ENCODE measurements at places on chromosomes 12 and 14.

GRCh38 chr12:127077262-127078045 is 1189.5 kb upstream of the TMEM132C start:
- no peak for DNase-seq

DNA sequence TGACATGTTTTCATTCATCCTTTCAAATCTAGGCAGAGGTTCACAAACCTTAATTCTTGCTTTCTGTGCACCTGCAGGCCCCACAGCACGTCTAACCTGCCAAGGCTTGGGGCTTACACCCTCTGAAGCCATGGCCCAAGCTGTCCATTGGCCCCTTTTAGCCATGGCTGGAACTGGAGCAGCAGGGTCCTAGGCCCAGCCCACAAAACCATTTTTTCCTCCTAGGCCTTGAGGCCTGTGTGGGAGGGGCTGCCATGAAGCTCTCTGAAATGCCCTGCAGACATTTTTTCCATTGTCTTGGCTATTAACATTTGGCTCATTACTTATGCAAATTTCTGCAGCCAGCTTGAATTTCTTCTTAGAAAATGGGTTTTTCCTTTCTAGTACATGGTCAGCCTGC is 547.5 kb downstream of the KCNH5 start:
- no peak for DNase-seq

- DNase-seq: no peak
Measured at GRCh38 chr12:68414988-68415387, 82.8 kb upstream of the MDM1 start.

- DNase-seq: no peak
Measured at GRCh38 chr12:10031771-10032175, 1.3 kb downstream of the CLEC9A start.

DNA sequence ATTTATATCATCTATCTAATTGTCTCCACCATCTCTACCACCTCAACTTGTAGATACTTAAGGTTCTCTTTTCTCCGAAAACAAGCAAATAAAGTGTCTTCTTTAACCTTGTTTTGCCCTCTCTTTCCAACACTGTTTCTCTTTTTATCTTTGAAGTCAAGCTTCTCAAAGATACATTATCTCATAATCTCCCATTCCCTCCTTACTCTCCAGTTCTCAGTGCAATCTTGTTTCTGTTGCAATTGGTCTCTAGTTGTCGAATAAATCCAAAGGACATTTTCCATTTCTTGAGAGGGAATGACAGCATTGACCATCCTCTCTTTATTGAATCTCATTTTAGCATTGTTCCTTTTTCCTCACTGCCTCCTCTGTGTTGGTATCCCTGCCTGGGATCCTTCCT is 383.3 kb downstream of the SOX5 start:
- no peak for DNase-seq

GRCh38 chr12:8629486-8630033 is 16.9 kb upstream of the AICDA start:
- no peak for DNase-seq

- no peak for DNase-seq
Measured at GRCh38 chr12:119227292-119227691, 48.6 kb downstream of the HSPB8 start.

GRCh38 chr12:57340104-57340503 is 89.1 kb upstream of the STAC3 start:
- no peak for DNase-seq

- DNase-seq: no peak
Measured at GRCh38 chr12:110340706-110341105, 59.7 kb downstream of the ATP2A2 start.

- no peak for DNase-seq
Measured at GRCh38 chr12:3603576-3603975, 112.6 kb downstream of the PRMT8 start.

DNA sequence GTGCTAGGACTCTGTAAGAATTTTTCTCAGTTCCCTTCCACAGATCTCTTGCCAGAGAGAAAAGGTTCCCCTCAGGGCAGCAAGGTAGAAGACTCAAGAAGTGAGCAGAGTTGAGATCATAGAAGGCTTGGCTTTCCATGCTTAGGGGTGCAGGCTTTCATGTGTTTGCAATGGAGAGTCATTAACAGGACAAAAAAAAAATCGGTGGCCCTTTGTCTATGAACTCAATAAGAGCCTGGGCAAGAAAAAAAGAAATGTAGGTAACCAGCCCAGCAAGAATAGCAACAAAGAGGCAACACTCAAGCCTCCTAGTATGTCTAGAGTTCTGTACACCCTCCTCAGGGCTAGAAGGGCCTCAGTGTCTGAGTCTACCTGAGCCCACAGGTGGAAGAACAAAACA is 23.4 kb upstream of the LRP6 start:
- no peak for DNase-seq

DNA sequence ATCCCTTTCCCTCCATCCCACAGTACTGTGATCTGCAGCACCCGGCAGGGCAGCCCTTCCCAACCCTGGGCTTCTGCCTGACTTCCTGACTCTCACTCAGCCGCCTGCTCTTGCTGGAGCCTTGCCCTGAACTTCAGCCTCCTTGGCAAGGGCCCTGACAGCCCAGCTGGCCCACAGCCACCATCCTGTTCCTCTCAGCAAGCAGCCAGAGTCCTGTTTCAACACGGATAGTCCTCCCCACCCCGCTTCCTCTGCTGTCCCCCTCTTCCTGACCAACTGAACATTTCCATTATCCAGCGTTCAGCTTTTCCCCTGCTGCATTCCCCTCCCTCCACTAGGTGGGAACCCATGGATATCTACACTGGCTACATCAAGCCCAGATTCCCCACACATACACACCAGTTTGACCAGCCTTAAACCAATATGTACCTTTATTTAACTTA is 74.0 kb upstream of the MDM1 start:
- no peak for DNase-seq

DNA sequence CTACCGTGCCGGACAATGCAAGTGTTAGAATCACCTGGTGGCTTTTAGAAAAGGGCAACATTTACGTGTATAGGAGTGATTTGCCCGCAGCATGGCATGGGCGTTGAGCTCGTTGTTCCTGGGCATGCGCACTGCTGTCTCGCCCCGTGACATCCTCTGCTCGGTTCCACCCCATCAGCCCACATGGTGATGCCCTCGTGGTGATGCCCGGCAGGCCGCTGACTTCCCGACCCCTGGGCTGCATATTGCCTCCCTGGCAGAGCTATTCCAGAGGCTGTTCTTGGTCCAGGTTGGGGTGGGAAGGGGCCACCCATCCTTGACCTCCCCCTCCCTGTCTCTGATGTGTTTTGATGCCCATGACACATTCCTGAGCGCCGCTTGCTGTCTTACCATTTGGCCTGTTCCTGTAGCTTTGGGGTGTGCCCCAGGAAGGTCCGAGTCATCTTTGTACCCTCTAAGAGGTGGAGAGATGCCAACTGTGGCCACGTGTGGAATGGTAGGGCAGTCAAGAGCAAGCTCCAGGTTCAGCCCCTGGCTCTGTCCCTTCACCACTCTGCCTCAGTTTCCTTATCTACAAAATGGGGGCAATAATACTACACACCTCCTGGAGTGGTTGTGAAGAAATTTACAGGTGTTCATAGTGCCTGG is 4.8 kb downstream of the HIP1R start:
- no peak for DNase-seq

DNA sequence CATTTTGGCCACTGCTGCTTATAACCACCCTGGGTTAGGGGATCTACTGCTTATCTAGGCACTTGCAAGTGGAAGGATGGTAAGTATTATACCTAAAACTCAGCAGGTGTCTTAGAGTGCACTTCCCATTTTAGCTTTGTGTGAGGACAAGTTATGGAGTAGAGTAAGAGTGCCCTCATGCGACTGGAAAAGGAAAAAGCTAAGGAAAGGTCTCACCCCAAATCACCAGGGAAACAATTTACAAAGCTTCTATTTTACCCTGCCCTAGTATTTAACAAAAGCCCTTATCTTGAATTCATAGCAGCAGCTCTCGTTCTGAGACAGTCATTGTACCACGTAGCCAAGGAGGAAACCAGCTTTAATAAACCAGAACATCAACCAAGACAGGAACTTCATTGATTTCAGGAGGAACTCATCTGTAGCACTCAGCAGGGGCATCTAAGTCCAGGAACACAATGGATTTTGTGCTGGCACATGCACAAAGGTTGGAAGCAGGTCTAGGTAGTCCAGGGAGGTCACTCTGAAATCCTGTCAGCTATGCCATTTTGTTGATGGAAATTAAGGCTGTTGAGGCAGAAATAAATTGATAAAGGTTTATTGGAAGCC is 2.9 kb downstream of the RDH12 start:
- peak; percentile 77 for DNase-seq

DNA sequence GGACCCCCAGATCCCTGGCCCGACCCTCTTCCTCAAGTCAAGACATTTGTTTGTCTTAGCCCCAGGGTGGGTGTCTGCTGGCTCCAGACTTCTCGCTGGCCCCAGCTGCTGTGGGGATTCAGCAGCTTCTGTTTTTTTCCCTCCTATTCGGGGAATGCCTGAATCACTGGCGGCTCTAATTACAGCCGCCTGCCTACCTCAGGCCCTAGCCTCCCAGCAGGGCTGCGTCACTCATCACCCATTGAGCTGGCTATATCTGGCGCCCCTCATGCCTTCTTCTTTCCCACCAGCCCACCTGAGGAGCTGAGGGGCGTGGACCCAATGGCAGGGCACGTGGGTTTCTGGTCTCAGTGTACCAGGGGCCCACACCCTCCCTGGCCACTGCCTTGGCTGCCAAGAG is 10.1 kb downstream of the KRT80 start:
- DNase-seq: peak; percentile 72

DNA sequence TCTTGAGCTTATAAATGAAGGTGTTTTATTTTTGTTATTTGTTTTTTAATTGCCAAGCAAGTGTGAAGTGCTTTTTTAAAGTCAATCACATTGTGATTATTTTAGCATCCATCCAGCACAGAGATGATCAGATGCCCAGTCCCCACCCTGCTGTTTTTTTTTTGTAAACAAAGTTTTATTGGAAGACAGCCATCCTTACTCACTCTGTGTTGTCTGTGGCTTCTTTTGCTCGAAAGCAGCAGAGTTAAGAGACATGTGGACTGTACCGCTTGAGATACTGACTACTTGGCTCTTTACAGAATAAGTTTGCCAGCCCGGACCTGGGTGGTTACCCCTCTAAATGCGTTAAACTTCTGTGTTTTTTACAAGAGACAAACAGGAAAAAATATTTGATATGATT is 30.9 kb upstream of the AMN start:
- peak; percentile 15 for DNase-seq

GRCh38 chr12:111006621-111007020 is 86.2 kb upstream of the MYL2 start:
- DNase-seq: no peak

DNA sequence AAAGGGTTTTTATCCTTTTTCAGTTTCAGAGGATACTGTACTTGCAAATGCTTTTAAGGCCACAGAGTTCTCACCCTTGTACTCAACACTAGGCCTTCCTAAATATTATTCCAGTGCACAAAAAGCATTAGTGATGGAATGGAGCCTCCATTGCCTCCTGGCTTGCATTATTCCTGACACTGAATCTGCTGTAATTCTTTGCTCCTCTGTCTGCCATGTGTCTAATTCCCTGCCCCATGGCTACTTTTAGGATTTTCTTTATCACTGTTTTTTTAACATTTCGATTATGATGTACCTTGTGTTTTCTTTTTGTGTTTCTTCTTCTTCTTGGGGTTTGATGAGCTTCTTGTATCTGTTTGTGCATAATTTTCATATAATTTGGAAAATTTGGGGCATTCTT is 29.5 kb downstream of the SUSD6 start:
- no peak for DNase-seq

GRCh38 chr12:48366131-48366530 is 15.4 kb upstream of the ZNF641 start:
- DNase-seq: no peak

DNA sequence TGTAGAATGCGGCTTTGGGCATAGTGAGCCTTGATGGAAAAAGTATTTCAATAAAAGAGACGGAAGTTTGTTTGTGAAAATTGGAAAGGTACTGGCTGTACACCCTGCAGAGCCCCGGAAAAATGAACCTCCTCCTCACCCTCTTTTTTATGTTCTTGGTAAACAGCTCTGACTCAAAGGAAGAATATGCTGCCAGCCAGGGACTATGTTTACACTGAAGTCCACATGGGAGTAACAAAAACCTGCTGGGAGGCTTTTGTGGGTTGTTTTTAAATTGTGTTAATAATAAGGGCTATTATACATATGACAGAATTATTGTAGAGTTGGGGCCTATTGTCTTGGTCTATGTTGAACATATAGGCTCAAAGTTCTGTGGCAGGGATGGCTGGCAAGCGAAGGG is 70.7 kb downstream of the TTC8 start:
- no peak for DNase-seq

- no peak for DNase-seq
Measured at GRCh38 chr14:100393906-100394732, 71.0 kb downstream of the SLC25A47 start.

DNA sequence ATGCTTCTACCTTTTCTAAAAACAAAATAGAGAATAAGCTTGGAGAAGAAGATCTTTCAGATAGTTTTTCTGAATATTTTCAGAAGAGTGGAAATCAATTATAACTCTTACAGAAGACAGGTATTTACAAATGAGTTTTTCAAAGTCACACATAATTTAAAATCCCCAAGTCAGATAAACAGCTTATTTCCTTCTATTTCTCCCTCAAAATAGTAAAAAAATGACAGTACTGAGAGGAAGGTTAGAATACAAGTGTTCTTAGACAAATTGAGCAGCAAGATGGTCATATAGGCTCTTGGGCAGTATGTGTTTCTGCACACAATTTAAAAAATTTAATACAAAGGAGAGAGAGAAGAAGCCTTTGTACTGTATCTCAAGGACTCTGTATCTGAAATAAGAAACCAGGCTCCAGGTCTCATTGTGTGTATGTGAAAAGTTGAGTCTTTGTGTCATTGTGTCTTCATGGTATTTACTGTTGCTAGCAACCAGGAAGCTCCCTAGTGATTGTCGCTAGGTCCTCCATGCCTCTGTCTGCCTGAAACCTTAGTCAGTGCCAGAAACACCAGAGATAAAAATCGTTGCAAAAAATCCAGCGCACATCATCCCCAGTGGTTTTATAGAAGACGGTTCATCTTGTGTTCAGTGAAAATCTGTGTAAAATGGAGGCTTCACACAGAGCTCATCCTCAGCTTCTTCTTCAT is 12.9 kb upstream of the TUBA1A start:
- peak; percentile 13 for DNase-seq

DNA sequence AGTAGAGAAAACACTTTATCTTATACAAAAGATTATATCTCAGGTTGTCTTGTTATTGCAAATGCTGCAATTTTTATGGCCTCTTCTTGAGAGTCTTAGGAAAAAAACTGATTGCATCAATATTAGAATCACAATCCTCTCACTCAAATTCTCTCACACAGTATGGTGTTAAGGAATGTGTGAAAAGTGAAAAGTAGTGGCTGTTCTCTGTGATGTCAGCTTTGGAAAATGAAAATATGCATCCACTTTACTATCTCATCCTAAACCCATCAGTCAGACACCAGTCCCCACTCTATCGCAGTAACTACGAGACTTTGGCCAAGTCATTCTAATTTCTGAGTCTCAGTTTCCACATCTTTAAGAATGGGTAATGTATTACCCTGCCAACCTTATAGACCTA is 32.6 kb upstream of the NTF3 start:
- DNase-seq: no peak

- no peak for DNase-seq
Measured at GRCh38 chr12:9856151-9856550, 13.0 kb downstream of the CLEC2B start.

Measured in NCI-H345 (cell line).